ENCODE measurements at places on chromosomes 3 and 15. TPM values are rescaled to one million over a fixed set of nuclear protein-coding genes. Genes with fewer than 3 reads are reported as not detected.

CLEC3B gene
- not detected for polyA plus RNA-seq

DCUN1D1 gene
- polyA plus RNA-seq: 9.0 TPM

BTLA gene
- polyA plus RNA-seq: not detected

SUMF1 gene
- polyA plus RNA-seq: 14.6 TPM

SLC22A13 gene
- not detected for polyA plus RNA-seq

SLC9A9 gene
- 1.4 TPM for polyA plus RNA-seq

MCTP2 gene
- polyA plus RNA-seq: 2.7 TPM

DNA sequence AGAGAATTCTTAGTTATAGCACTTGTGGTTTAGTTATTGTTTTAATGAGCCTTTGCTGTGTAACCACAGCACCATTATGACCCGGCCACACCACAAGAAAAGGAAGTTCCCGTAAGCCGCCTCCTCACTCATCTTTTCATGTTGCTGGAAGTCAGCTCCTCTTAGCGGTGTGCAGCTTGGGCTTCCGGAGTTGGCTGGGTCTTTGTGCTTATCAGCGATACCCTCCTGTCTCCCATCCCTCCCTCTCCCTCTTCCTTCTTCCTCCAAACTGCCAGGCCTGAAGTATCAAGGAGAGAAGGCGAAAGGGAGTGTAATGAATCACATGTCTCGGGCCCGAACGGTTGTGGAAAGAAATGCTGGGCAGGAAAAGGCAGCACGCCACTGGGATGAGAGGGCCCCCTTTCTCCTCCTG, 353.5 kb downstream of the MCTP2 start:
- no peak for DNase-seq

- no peak for DNase-seq
Observed at GRCh38 chr3:102398176-102398575, 36.6 kb upstream of the ZPLD1 start.

GRCh38 chr15:60325905-60326304, 71.9 kb downstream of the ANXA2 start:
- DNase-seq: no peak

- DNase-seq: peak; percentile 55
Observed at GRCh38 chr3:73024836-73025235, 28.2 kb downstream of the PPP4R2 start.

GRCh38 chr3:120057626-120058025, 36.6 kb downstream of the GSK3B start:
- no peak for DNase-seq

DNA sequence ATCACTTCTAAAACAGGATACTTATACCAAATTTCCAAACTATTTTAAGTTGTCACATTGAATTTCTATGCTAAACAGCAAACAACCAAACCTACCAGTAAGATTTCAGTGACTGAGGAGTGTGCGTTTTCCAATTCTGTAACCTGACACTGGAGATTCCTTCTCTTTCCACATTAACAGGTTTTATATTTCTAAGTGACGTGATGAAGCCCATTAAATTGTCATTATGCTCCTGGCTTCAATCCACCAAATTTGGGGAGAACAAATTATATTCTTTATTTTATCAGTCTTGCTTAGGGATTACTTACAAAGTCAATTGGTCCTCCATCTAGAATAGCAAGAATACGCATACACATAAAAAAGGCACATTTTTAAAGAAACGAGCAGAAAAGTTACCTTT, 764.8 kb upstream of the NR2F2 start:
- no peak for DNase-seq

- DNase-seq: no peak
Observed at GRCh38 chr3:184228376-184229137, 828 bp upstream of the VWA5B2 start.

DNA sequence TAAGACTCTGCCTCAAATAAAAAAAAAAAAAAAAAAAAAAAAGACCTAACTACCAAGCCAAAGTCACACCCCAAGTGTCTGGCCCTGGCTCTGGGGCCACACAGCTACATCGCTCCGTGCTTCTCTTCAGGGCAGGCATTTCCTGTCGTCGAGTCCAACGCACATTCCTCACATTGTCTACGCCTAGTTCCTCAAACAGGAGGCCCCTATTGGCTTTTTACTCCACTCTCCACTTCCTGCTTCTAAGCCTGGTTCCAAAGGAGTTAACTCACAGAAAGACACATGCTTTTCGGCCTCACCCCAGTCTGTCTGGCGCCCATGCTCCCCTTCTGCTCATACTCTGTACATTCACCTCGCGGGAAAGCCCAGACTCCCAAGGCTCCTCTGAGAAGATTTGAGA, 28.8 kb downstream of the KNG1 start:
- DNase-seq: peak; percentile 81

DNA sequence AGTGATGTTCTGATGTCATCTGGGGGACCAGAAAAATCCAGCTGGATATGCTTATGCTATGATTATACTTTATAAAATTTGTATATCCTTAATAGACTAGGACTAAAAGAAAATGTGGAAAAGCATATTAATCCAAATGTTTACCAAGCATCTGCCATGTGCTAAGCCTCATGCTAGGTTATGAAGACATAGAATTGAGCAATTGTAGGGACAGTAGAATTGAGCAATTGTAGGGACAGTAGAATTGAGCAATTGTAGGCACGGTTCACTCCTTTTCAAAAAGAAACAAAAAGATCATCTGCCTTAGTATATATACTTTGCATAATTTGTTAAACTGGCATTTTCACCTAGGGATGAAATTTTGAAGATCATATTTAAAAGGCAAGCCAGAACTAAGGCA, 18.3 kb downstream of the ABHD5 start:
- DNase-seq: no peak

DNA sequence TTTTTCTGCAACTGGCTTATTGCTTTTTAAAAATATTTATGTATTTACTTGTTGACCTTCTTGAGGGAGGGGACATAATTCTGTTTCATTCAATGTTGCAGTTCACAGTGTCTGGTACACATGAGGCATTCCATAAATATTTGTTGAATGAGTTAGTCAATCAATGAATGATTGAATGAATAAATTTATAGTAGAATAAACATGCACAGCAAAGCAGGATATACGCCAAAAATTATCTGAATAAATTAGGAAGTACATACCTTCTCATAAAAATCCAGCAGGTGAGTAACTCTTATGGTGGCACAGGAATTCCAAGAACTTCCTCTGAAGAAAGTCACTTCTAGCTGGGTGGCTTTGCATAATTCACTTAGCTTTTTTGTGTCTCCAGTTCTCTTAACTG, 469.4 kb upstream of the ATP11B start:
- DNase-seq: peak; percentile 20

GRCh38 chr3:152100491-152101132, 168.1 kb upstream of the MBNL1 start:
- DNase-seq: no peak

- no peak for DNase-seq
Observed at GRCh38 chr15:29652595-29652994, 169.7 kb downstream of the TJP1 start.

DNA sequence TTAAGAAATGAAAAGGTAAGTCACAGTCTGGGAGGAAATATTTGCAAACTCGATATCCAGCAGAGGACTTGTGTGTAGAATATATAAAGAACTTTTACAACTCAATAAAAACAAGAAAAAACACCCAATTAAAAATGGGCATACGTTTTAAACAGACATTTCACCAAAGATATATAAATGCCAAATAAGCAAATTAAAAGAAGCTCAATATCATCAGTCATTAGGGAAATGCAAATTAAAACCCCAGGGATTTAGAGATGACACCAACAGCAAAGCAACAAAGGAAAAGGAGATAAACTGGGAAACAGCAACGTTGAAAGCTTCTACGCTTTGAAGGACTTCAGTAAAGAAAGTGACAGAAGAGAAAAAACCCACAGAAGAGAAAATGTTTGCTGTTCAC, 132.3 kb downstream of the NUP210 start:
- no peak for DNase-seq

DNA sequence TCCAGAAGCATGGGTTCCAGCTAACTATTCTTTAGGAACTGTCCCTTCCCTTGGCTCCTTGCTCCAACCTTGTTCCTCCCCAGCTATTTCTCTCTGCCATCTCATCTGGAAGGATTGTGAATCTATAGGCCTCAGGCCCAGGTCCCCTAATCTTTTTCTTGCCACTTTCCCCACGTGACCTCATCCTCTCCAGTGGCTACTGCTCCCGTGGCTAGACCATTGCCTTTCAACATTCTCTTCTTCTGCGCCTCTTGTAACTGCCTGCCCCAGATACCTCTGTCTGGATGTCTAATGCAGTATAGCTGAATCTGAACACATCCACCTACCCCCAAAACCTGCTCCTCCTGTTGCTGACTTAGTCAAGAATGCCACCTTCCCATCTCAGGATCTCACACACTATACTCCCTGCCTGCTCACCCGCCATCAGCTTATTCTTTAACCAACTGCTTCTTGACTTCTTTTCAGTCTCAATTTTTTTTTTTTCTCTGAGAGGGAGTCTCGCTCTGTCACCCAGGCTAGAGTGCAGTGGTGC, 5.2 kb downstream of the GPX1 start:
- peak; percentile 50 for DNase-seq

DNA sequence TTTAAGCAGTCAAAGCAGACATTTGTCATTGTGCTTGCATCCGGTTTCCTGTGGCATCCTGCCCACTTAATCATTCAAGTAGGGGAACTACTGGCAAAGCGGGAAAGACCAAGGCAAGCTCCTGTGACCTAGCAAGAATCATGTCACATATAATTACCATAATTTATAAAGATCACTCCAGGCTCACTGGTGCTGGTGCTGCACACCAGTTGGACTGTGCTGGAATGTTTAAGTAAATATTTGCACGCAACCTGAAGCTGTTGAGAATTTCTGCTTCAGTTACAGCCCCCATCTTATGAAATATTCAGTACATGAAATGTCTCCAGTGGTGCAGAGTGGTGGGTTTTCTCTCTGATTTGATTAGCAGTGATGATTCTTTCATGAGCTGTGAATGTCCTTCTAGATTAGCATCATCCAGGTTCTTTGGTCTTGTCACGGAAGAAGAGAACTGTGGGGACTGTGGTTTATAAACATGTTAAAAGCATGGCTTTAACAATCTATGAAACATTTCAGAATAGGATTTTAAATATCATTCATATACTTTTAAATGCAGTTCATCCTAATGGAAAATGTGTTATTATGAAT, 621.3 kb upstream of the EPHA6 start:
- no peak for DNase-seq

DNA sequence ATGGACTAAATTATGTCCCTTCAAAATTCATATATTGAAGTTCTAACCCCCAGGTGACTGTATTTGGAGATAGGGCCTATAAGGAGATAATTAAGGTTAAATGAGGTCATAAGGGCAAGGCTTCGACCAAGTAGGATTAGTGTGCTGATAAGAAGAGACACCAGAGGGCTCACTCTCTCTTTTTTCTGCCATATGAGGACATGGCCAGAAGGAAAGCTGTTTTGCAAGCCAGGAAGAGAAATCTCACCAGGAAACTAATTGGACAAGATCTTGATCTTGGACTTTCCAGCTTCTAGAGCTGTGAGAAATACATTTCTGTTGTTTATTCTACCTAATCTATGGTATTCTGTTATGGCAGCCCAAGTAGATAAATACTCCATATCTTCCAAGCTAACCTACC, 503.6 kb upstream of the NAALADL2 start:
- peak; percentile 6 for DNase-seq

GRCh38 chr3:194462936-194463335, 23.9 kb downstream of the ATP13A3 start:
- DNase-seq: no peak

DNA sequence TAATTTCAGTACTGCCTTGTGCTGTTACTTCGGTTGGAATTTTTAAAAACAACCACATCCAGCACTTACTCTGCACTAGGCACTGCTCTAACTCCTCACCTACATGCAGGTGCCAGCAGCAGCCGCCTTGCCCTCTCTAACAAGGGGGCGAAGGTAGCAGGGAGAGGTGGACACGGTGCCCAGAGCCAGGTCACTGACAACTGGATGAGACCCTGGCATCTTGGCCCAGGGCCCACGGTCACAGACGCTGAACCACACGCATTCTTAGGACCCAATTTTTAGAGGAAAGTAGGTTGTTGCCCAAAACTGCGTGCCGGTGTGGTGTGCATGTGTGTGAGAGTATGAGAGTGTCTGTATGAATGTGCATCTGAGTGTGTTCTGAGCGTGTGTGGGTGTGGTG, 63.4 kb upstream of the GATA2 start:
- DNase-seq: no peak

DNA sequence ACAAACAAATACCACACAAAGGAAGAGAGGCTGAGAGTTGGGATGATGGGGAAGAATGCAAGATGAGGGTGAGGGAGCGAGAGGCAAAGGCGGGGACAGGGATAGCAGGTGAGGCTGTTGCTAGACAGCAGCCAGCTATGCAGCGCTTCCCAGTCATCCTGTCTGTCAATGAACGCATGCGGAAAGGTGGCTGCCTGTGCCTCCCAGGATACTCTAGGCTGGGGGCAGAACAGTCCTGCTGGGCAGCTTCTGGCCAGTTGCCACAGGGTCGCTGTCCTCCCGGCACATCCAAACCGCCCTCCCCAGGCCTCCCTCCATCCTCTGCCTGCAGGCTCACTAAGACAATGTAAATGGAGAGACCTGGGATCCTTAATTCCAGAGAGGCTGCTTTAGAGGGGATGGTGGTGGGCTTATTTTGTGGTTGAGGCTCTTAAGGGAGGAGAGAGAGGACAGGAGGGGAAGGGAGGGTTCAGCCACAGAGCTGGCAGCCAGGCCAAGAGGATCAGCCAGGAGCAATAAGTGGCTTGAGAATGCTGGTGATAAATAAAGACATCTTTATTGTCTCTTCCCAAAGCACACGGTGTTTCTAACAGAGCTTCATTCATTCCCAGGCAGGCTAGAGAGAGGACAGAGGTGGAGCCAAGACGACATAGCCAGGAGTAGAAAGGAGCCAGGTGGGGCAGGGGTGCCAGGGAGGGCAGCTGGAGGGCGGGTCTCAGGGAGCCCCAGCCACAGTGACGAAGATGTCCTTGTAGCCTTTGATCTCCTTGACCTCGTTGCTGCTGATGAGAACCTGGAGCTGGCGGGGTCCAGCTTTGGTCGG, 9.2 kb upstream of the TGM5 start:
- DNase-seq: no peak

- DNase-seq: no peak
Observed at GRCh38 chr3:43764056-43764455, 73.3 kb downstream of the ABHD5 start.

DNA sequence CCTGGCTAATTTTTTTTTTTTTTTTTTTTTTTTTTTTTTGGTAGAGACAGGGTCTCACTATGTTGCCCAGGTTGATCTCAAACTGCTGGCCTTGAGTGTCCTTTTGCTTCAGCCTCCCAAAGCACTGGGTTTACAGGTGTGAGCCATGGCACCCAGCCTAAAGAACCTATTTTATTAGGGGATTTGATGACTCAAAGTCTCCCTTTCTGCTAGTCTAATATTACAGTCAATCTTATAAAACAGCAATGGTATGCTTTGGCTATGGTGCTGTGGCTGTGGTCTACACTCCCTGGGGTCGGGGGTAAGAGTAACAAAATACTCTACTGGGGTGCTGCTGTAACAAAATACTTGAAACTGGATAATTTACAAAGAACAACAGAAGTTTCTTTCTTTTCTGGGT, 44.8 kb downstream of the ZNF589 start:
- no peak for DNase-seq

DNA sequence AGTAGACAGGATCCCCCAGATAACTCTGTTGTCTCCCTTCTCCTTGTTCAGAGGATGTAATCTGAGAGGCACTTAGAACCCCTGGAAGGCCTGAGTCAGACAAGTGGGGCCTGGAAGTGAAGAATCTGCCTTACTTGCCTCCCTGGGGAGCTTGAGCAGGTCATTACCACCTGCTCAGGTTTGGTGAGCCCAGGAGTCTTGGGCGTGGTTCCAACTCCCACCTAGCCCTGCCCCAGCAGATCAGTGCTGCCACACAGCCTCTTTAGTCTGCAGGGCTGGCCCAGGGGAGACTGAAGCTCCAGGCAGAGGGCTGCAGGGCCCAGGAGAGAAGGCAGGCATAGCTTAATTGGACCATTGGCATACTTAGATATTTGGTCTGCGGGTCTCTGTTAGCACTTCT, 230.0 kb downstream of the ERC2 start:
- DNase-seq: no peak

Measured in foreskin keratinocyte (primary cell).